ENCODE measurements at places on chromosomes 11 and 22.

DNA sequence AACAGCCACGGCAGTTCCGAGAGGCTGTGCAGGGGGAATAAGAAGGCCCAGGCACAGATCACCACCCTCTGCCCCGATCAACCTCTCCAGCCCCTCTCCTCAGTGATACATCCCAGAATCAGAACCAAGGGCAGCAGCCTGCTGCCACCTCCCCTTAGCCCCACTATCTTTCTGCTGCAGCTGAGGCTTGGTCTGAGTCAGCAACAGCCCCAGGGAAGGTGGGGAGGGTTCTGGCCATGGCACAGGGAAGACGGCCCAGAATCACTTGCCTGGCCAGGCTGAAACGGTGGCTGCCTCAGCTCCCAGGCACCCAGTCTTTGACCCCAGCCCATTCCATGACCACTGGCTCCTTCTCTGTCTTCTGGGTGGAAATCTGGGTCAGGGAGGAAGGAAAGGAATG is 2.3 kb downstream of the CHID1 start:
- no peak for DNase-seq

GRCh38 chr11:79113054-79113690 is 327.7 kb downstream of the TENM4 start:
- peak; percentile 63 for DNase-seq

GRCh38 chr11:10303558-10304363 is 1.1 kb upstream of the ADM start:
- DNase-seq, result peak; percentile 7

GRCh38 chr22:46121523-46122287 is 28.6 kb upstream of the PPARA start:
- DNase-seq, result no peak

DNA sequence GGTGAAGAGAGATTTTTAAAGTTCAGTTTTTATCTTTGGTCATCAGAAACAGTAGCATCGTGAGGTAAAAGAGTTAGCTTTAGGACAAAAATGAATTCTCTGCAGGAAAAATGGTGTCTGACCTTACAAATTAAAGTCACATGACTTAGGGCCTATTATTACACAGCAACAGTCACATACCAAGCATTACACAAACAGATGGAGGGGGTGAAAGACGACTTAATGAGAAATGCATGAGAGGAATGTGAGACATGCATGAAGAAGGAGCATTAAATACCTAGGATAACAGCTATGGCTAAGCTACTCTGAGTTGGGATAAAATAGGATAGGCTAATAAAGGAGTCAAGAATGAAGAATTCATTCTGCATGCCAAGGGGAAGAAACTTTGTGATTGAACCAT is 77.5 kb downstream of the BLID start:
- peak; percentile 49 for DNase-seq

DNA sequence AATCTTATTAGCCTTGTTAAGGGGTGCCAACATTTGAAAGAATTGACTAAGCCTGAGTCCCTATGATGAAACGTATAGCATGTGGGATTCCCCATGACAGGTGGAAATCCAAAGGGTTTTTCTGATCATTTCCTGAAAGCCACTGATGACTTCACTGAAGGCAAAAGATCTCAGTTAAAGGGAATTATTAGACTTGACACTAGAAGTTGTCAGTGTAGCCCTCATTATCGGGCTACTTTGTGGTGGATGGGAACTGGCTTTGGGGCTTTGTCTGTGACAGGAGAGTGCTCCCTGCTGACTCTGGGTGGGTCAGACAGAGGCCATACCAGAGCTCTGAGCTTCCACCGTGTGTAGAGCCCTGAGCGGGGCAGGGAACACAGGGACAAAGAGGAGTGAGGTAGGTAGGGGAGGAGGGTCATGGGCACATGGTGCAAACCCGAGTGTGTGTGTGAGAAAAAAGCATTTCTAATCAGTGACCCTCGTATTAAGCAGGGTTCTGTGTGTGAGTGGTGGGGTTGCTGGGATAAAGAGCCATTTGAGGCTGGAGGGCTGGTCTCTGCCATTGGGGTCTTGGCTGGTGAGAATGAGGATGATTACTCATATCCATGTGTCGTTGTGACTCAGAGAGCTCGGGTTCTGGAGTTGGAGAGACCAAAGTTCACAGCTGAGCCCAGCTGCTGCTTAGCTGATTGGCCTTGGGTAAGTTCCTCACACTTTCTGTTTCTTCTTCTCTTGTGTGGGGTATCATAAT is 101.1 kb downstream of the GRIK4 start:
- DNase-seq, result peak; percentile 58

- DNase-seq, result no peak
These were observed 41.8 kb upstream of the CDON start for GRCh38 chr11:126104420-126104819.

- DNase-seq, result no peak
These were observed 339.8 kb upstream of the NARS2 start for GRCh38 chr11:78914503-78914902.

GRCh38 chr22:45334068-45334467 is 24.3 kb downstream of the FAM118A start:
- no peak for DNase-seq
